Natural killer cell (primary cell): ENCODE measurements at places on chromosomes 4 and X. TPM values are rescaled to one million over a fixed set of nuclear protein-coding genes. Genes with fewer than 3 reads are reported as not detected.
A peak's percentile ranks its signal among the peaks of the same experiment; 100 is the strongest.

GPAT3 gene
- total RNA-seq, result 1.2 TPM

DIPK2B gene
- total RNA-seq, result not detected

DNA sequence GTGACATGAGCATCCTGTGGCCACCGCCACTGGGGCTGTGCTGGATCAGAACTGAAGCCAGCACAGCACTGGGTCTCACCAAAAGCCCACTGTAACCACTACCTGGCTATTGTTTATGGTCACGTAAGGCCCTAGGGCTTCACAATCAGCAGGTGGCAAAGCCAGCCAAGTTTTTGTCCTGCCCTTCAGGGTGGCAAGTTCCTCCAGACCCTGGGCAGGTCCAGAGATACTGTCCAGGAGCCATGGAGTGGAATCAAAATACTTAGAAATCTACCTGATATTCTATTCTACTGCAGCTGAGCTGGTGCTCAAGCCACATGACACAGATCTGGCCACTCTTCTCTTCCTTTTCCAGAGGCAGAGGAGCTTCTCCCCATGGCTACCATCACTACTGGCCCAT is 121.2 kb upstream of the CXXC4 start:
- H3K27ac ChIP-seq, result no peak overlapping the region
- no peaks in the 10 kb centered on the region for H3K27me3 ChIP-seq
- no peaks in the 10 kb centered on the region for H3K36me3 ChIP-seq

GRCh38 chr4:89438102-89438831 is 130.7 kb upstream of the GPRIN3 start:
- no peak overlapping the region for H3K27ac ChIP-seq
- H3K36me3 ChIP-seq, result no peaks in the 10 kb centered on the region
- no peaks in the 10 kb centered on the region for H3K4me1 ChIP-seq
- H3K4me3 ChIP-seq, result no peak overlapping the region

DNA sequence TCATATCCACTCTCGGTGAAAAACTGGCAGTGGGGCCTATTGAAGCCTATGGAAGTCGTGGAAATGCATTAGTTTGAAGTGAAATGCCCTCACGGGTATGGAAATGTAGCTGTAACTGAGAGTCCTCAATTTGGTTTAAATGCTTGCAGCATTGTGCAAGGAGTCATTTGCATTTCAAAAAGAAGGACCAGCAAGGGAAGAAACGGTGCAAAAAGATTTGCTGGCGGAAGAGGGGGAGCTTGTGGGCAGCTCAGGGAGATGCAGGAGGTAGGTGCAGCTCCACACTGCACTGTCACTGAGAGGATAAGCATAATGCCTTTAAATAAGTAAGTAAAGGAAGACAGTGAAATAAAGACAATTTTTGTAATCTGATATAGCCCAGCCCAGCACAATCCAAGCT is 400.4 kb upstream of the DIPK2B start:
- no peaks in the 10 kb centered on the region for H3K36me3 ChIP-seq
- DNase-seq, result no peak
- no peaks in the 10 kb centered on the region for H3K27me3 ChIP-seq
- H3K4me3 ChIP-seq, result no peak overlapping the region
- H3K27ac ChIP-seq, result no peak overlapping the region
- H3K4me1 ChIP-seq, result no peaks in the 10 kb centered on the region

GRCh38 chrX:7050271-7050670 is 97.2 kb upstream of the STS start:
- no peak overlapping the region for H3K27ac ChIP-seq
- DNase-seq, result no peak
- H3K27me3 ChIP-seq, result no peaks in the 10 kb centered on the region
- H3K4me1 ChIP-seq, result no peaks in the 10 kb centered on the region
- no peak overlapping the region for H3K4me3 ChIP-seq

CNGA2 gene
- total RNA-seq, result not detected

- H3K36me3 ChIP-seq, result no peaks in the 10 kb centered on the region
- no peak overlapping the region for H3K27ac ChIP-seq
- DNase-seq, result no peak
- peaks cover 27% of the 10 kb centered on the region for H3K4me1 ChIP-seq
- no peaks in the 10 kb centered on the region for H3K27me3 ChIP-seq
Observed at GRCh38 chrX:71997320-71997719, 86.7 kb downstream of the NHSL2 start.

- H3K27ac ChIP-seq, result no peak overlapping the region
- H3K4me3 ChIP-seq, result no peak overlapping the region
- no peaks in the 10 kb centered on the region for H3K36me3 ChIP-seq
- no peaks in the 10 kb centered on the region for H3K4me1 ChIP-seq
Observed at GRCh38 chr4:59044286-59044900, 1934.2 kb upstream of the IGFBP7 start.

RASGEF1B gene
- 42.9 TPM for total RNA-seq

PCDH11X gene
- total RNA-seq, result not detected

GRCh38 chr4:21380861-21381260 is 567.7 kb downstream of the KCNIP4 start:
- DNase-seq, result no peak
- H3K27ac ChIP-seq, result no peak overlapping the region
- no peaks in the 10 kb centered on the region for H3K4me1 ChIP-seq
- H3K36me3 ChIP-seq, result no peaks in the 10 kb centered on the region
- no peaks in the 10 kb centered on the region for H3K27me3 ChIP-seq

- no peak for DNase-seq
- no peaks in the 10 kb centered on the region for H3K27me3 ChIP-seq
- H3K36me3 ChIP-seq, result no peaks in the 10 kb centered on the region
- H3K4me3 ChIP-seq, result no peak overlapping the region
- no peaks in the 10 kb centered on the region for H3K4me1 ChIP-seq
- H3K27ac ChIP-seq, result no peak overlapping the region
Observed at GRCh38 chr4:52212702-52213101, 161.6 kb downstream of the SPATA18 start.

DNA sequence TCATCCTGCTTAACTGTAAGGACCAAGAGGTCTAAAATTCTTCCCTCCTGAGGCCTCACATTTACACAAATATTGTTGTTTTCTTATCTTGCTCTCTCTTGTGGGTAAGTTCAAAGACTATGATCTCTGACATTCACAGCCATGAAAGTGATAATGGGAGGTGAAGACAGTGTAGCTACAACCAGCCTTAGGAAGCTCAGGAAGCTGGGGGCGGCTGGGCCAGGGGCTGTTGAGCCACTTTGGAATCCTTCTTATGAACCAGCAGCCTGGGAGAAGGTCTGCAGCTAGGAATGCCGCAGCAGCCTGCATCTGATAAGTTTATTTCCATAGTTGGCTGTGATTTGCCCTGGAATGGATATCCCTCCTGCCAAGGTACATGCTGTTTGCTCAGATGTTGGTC is 316.2 kb downstream of the STIM2 start:
- no peak for DNase-seq
- H3K27ac ChIP-seq, result no peak overlapping the region
- H3K4me1 ChIP-seq, result no peaks in the 10 kb centered on the region
- H3K36me3 ChIP-seq, result no peaks in the 10 kb centered on the region

GRCh38 chrX:70079870-70080269 is 17.6 kb downstream of the OTUD6A start:
- H3K4me3 ChIP-seq, result no peak overlapping the region
- H3K27me3 ChIP-seq, result no peaks in the 10 kb centered on the region
- no peaks in the 10 kb centered on the region for H3K36me3 ChIP-seq

DNA sequence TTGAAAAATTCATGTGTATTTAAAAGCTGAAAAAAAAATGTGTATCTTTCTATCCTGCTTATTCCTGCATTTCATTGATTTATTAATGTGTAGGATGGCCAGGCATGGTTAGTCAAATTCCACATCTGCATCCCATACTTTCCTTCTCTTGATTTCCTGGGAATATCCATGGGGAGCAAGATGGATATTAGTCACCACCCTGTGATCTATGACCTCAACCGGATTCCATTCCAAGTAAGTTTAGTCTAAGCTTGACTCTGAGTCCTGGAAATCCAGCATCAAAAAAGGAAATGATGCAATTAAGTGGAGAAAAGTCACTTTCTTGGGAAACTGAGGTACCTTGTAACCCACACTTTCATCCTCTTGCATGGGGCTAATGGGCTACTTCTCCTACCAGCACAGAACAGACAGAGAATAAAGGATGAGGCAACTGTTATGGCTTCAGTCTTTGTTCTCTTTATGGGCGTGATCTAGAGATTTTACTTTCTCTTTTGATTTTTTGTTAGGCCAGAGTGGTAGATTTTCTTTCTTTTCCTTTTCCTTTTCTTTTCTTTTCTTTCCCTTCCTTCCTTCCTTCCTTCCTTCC is 17.1 kb upstream of the BEX4 start:
- no peak overlapping the region for H3K4me3 ChIP-seq
- no peak for DNase-seq
- no peaks in the 10 kb centered on the region for H3K27me3 ChIP-seq
- H3K36me3 ChIP-seq, result no peaks in the 10 kb centered on the region
- no peak overlapping the region for H3K27ac ChIP-seq

EMD gene
- total RNA-seq, result 152 TPM

MAP9 gene
- total RNA-seq, result 10.6 TPM

DNA sequence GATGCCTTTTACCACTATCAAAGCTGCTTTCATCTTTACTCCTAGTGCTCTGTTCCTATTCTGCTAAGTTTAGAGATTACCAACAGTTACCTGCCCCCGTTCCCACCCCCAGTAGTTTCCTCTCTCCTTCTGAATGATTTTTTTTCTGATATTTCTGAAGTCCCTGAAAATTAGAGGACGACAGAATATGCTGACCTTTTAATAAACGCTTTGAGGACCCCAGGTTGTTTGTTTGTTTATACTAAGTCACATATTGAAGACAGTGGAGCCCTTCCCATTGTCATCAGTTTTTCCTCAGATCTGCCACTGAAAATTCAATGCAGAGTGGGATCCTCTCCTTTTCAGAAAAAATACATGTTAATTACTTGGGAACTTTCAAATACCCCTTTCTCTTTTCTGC is 1039.3 kb upstream of the AGA start:
- no peak overlapping the region for H3K27ac ChIP-seq
- H3K4me3 ChIP-seq, result no peak overlapping the region
- H3K27me3 ChIP-seq, result no peaks in the 10 kb centered on the region
- H3K36me3 ChIP-seq, result no peaks in the 10 kb centered on the region
- no peaks in the 10 kb centered on the region for H3K4me1 ChIP-seq
- no peak for DNase-seq

DNA sequence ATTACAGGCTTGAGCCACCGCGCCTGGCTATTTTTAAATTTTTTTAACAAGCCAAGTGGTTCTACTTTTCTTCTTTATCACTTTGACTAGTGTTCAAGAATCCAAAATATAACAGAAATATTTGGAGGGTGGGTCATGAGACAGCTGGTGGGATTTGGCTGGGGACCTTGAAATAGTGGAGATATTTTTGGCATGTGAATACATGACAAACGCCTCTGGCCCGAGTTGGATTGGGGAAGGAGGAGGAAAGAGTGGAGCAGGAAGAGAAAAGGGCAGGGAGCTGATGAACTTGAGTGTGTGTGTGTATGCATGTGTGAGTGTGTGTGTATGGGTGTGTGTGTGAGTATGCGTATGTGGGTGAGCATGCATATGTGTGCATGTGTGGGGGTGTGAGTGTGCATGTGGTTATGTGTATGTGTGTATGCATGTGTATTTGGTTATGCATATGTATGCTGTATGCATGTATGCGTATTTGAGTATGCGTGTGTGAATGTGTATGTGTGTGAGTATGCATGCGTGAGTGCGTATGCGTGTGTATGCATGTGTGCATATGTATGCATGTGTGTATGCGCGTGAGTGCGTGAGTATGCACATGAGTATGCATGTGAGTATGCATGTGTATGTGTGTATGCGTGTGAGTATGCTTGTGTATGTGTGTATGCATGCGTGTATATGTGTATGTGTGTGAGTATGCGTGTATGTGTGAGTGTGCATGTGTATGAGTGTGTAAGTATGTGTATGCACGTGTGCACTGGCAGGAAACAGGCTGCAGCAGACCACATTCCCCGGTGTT is 49.6 kb downstream of the JADE1 start:
- peaks cover 40% of the 10 kb centered on the region for H3K4me1 ChIP-seq
- peaks cover 62% of the 10 kb centered on the region for H3K36me3 ChIP-seq
- no peaks in the 10 kb centered on the region for H3K27me3 ChIP-seq
- H3K4me3 ChIP-seq, result no peak overlapping the region
- no peak for DNase-seq

- DNase-seq, result no peak
- H3K27me3 ChIP-seq, result no peaks in the 10 kb centered on the region
- H3K27ac ChIP-seq, result no peak overlapping the region
- no peaks in the 10 kb centered on the region for H3K4me1 ChIP-seq
- no peak overlapping the region for H3K4me3 ChIP-seq
Observed at GRCh38 chrX:52574416-52575275, 57.8 kb upstream of the XAGE1B start.

GRCh38 chr4:3519468-3520264 is 12.6 kb downstream of the LRPAP1 start:
- H3K4me1 ChIP-seq, result no peaks in the 10 kb centered on the region
- no peak for DNase-seq
- no peaks in the 10 kb centered on the region for H3K27me3 ChIP-seq

DNA sequence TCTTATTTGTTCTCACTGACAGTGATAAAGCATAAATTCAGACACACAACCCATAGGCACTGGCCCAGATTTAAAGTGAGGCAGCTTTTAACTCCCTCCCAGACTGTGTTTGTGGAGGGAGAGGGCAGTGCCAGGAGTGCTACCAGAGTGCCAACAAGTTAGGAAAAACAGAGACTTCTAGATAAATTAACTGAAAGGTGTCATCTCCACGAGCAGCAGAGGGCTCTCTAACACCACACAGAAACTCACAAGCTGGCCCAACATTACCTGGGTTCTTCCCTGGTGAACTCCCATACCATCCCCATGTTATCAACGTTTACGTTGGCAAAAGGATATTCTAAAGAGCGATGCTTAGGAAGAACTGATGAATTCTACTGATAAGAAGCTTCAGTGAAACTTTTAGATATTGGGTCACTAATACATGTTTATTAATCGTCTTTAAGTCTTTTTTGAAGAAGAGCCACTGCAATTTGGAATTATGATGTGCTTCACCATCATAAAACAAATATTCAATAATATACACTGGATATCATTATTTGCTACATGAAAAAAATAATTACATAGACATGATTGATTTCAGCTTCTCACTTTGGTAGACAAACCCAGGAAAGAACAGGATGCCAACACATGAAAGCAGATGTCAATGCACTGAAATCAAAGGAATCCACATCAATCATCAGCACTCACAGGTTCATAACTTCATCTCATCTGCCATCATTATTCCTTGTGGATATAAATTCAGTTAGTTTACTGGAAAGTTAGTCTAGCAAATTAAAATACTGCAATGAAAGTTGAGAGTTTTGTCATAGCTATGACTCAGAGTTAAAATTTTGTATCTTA is 121.2 kb upstream of the NAP1L5 start:
- DNase-seq, result peak; percentile 20
- peaks cover 6% of the 10 kb centered on the region for H3K4me1 ChIP-seq
- H3K4me3 ChIP-seq, result no peak overlapping the region
- no peaks in the 10 kb centered on the region for H3K36me3 ChIP-seq

PDGFRA gene
- not detected for total RNA-seq

DNA sequence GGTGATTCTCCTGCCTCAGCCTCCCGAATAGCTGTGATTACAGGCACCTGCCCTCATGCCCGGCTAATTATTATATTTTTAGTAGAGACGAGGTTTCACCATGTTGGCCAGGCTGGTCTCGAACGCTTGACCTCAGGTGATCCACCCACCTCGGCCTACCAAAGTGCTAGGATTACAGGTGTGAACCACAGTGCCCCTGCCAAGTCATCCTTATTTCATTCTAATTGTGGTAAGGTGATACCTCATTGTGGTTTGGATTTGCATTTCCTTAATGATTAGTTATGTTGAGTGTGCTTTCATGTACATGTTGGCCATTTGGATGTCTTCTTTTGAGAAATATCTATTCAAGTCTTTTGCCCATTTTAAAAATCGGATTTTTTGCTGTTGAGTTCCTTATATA is 93.0 kb downstream of the USP9X start:
- H3K27ac ChIP-seq, result no peak overlapping the region
- peaks cover 5% of the 10 kb centered on the region for H3K36me3 ChIP-seq
- H3K4me1 ChIP-seq, result no peaks in the 10 kb centered on the region
- DNase-seq, result no peak
